Foreskin keratinocyte (primary cell): ENCODE measurements at places on chromosomes 6 and 20.

DNA sequence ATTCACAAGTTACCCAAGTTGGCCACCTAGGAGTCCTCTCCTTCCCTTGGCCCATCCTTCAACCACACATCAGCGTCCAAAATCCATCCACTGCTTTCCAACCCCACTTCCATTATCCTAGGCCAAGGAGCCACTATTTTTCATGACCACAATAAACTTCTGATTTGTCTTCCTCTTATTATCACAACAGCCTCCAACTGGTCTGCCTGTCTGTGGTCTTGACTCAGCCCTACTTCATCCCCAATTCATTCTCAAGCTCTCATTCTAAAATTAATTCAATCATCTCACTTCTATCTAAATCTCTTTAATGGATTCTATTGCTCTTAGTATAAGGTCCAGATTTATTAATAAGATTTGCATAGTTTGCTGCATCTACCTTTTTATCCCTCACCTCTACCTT is 189.0 kb upstream of the PRDM1 start:
- no peak for DNase-seq

GRCh38 chr6:148244217-148244935 is 98.3 kb upstream of the SASH1 start:
- no peak for DNase-seq

GRCh38 chr6:26468829-26469228 is 11.1 kb downstream of the BTN2A1 start:
- no peak for DNase-seq

GRCh38 chr6:87763901-87764300 is 61.9 kb upstream of the AKIRIN2 start:
- peak; percentile 40 for DNase-seq
